ENCODE measurements at places on chromosomes 2 and 18.
A peak's percentile ranks its signal among the peaks of the same experiment; 100 is the strongest.

DNA sequence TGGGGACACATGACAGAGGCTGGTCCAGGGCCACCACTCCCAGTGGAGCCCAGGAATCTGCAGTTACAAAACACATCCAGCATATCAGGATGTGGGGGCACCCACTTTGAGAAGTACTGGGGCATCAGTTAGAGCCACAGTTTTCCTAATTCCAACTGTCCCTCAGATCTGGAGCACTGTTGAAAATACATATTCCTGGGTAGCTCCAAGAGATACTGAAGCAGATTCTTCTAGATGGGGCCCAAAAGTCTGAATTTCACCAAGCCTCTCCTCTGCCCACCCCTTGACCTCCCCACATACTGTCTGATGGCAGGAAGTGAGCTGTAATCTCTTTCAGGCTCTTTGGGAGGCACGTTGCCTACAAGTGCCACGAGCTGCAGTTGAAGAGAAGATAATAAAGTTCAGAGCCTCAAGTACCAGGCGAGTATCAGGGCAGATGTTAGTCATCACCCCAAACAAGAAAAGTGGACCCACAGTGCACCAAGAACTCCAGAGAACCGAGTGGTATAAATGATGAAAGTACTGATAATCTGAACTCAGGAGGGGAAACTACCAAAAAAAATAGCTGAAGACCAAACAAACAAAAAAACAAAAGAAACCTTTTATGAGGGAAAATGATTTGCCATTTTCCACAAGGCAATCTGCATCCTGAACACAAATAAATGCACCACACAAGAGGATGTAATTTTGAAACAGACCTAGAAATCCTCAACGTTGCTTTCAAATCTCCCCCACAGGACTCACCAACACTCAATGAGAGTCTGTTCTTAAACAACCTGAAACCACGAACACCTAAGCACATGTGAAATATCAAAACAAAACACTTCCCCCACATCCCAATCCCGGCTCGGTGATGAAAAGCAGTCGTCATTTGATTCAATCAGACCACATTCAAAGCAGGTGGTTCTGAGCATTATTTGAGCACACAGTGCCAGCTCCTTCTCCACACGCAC is 98.7 kb downstream of the TCF4 start:
- ATAC-seq = no peak

DNA sequence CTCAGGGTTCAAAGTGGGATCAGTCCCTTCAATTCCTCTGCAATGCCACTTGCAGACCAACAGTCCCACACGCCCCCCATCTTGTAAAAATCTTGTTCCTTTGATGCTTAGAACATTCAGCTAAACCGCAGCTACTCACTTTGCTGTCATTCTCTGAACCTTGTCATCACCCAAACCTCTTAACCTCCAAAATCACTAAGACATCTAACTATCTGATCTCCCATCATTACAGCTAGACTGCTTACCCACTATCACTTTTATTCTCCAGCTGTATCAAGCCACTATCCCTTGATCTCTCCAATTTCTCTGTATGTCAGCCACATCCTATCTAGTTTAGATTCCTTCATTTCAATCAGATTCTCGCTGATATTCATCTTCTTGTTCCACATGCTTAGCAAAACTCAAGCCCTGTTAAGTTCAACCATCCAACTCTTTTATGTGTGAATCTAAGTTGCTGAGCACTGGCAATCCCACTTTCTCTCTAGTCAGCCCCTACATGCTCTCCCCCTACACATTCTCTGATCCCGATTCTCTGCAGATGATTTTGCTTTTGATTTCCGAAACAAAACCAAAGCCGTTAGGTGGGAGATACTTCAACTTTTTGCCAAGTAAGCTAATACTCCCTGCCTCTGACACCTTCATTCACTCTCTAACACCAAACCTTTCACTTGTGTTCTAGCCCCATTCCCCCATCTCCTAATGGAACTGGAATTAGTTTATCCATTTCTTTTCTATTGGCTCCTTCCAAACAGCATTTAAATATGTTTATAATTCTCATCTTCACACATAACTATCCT is 4.6 kb downstream of the GTF3C2 start:
- no peak for ATAC-seq

DNA sequence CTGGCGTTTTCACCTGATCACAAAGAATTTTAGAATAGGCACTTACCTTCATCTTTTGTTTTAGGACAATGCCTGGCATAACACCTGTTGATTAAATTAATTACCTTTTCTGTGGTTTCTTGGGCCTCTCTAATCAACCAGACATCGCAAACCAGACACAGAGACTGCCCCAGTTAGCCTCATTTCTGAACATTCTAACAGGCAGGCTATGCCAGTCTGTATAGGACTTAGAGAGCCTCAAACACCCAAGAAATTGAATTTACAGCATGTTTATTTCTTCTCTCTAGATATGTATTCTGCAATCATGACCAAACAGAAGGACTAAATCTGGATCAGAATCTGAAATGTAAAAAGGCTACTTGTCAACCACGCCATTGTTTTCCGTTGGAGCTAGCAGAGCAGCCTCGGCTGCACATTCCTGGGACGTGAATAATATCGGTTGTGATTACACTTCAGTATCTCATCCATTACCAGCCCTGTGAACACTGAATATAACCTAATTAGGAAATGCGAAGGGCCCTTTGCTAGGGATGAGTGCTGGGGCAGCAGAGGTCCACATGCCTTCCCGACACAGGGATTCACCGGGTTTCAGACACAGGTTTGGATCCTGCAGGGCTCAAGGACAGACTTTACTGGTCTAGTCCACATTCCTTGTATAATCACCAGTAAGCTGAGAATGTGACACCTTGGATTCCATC is 17.5 kb upstream of the CDC42EP3 start:
- ATAC-seq = peak; percentile 72

- ATAC-seq = no peak
Measured at GRCh38 chr2:41763141-41763540, 284.7 kb upstream of the PKDCC start.

DNA sequence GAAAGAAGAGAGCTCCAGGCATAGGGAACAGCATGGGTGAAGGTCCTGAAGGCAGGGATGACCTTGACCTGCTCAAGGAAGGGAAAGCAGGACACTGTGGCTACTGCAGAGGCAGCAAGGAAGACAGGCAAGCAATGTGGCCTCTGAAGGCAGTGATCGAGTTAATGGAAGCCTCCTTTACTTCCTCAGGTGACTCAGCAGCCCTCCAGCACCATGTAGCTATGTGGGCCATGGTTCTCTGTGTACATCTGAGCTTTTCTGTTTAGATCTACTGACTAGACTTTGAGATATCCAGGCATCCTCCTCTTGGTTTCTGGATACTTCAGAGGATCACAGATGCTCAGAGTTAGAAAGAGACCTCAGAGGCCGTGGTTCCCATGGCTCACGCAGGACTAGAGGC is 107.3 kb upstream of the PID1 start:
- no peak for ATAC-seq

- ATAC-seq = no peak
Measured at GRCh38 chr2:136751406-136751805, 13.9 kb upstream of the THSD7B start.

DNA sequence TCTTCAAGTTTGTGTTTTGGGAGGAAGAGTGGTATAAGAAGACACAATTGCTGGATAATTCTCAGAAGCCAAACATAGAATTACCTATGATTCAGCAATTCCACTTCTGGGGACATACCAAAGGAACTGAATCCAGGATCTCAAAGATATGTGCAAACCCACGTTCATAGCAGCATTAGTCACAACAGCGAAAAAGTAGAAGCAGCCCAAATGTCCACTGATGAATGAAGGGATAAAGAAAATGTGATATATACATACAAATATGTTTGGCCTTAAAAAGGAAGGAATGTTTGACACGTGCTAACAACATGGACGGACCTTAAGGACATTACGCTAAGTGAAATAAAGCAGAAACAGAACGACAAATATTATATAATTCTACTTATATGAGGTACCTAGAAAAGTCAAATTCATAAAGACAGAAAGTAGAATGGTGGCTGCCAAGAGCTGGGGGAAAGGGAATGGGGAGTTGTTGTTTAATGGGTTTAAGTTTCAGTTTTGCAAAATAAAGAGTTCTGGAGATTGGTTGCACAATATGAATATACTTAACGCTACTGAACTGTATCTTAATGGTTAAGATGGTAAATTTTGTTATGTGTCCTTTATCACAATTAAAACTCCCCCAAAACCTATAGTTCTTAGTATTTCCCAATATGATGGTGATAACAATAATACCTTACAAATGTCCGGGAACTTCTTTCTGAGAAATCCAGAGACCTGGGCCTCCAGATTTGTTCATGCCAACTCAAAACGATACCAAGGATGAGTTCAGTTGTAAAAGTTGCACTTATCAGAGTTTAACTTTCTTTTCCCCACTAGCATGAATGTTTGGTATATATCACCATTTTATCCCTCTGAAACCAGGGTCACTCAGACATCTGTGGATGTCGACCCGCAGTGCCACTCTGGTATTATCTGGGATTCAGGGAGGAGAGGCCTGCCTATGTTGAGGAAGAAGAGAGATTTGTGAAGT is 33.7 kb upstream of the WIPF1 start:
- ATAC-seq = no peak

DNA sequence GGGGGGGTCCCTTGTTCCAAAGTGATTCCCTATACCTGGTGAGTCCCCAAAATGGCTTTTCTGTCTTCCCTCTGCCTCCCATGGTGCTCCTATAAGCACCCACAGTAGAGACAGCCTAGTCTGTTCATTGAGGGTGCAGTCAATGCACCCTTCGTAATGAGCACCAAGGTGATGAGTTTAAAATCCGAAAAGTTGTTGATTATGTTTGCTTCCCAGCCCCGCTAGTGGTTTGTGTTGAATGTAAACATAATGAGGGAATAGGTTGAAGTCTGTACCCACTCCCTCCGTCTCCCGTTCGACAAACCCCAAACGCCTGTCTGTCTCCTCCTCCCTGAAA is 2.3 kb downstream of the FOSL2 start:
- ATAC-seq = no peak

- no peak for ATAC-seq
Measured at GRCh38 chr18:14025306-14025940, 106.8 kb downstream of the ZNF519 start.

- no peak for ATAC-seq
Measured at GRCh38 chr2:75162897-75163296, 36.4 kb downstream of the TACR1 start.

- no peak for ATAC-seq
Measured at GRCh38 chr2:52220393-52220792, 1188.5 kb upstream of the NRXN1 start.

GRCh38 chr2:54966165-54966832 is 84.0 kb downstream of the RTN4 start:
- ATAC-seq = peak; percentile 74

- ATAC-seq = no peak
Measured at GRCh38 chr2:29269765-29270109, 154.5 kb downstream of the CLIP4 start.

DNA sequence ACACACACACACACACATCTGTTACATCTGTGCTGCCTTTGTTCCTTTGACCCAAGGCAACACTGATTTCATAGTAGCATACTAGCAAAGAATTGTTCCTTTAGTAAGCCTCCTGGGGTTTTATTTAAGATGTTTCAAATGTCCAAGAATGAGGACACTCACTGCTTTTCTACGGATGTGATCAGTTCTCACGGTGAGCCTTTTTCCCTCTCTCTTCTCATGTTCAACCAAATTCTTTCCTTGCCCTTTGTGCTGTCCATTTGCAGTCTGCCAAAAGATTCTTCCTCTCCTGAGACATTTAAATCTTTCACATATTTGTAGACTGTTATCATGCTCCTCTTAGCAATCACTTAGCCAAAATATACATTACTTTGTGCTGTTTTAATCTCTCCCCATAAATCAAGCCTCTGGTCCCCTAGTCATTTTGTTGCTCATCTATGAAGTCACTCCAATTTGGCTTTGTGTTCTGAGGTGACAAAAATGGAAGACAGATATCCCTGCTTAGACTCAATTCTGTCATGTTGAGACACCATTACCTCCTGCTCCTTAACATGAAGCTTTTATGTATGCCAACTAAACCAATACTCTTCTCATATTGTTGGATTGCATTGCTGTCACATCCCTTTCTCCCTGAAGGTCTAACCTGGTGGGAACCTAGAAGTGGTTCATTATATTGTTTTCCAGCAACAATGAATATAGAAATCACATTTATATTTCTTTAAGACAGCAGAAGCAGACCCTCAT is 1605.3 kb upstream of the ACVR2A start:
- ATAC-seq = no peak

- peak; percentile 83 for ATAC-seq
Measured at GRCh38 chr2:108565778-108566375, 31.6 kb downstream of the LIMS1 start.

DNA sequence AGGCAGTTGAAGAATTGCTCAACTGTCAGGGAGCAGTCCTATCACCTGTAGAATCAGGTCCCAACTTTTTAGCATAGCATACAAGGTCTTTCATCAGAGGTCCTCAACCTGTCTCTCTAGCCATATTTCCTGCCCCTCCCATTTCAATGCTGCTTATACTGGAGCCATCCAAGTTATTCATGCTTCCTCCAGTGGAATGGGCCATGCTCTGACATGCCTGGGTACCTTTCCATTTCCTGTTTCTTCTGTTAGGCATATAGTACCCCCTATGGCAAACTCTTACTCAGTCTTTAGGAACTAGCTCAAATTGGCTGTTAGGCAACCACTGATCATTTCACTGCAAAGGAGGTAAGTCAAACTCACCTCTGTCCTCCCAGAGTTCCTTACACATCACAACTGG is 51.0 kb upstream of the ABCA12 start:
- ATAC-seq = peak; percentile 99

DNA sequence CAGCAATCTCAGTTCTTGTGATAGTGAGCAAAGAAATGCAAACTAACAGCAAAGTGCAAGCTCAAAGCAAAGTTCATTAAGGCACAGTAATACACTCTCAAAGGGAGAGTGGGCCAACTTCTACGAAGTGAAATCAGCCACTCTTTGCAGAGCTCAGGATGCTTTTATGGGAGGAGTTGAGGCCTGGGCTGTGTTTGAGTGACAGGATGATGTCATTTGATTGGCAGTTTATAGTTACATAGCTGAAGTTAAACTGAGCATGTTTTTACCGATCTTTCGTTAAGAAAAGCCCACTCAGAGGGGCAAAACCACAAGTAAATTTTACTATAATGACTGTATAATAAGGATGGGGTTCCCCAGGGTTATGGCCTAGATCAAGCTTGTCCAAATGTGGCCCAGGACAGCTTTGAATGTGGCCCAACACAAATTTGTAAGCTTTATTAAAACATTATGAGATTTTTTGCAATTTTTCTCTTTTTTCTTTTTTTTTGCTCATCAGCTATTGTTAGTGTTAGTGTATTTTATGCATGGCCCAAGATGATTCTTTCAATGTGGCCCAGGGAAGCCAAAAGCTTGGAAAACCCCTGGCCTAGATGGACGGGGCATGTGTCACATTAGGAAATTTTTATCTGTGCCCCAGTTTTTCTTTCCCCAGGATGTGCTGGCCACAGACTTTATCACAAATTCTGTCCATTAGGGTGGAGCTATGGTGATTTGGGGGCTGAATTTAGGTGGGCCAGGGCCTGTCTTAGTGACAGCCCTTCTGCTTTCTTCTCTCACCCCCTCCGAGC is 8.3 kb upstream of the DNAH7 start:
- no peak for ATAC-seq

- ATAC-seq = peak; percentile 55
Measured at GRCh38 chr18:23237524-23238151, 102.4 kb downstream of the CABLES1 start.

- ATAC-seq = no peak
Measured at GRCh38 chr2:175461839-175462238, 280.3 kb upstream of the ATP5MC3 start.

GRCh38 chr2:56009758-56010458 is 86.3 kb upstream of the EFEMP1 start:
- ATAC-seq = no peak

- ATAC-seq = no peak
Measured at GRCh38 chr2:3604991-3605961, 10.4 kb downstream of the COLEC11 start.

GRCh38 chr2:54630858-54631497 is 92.5 kb upstream of the EML6 start:
- ATAC-seq = no peak

Measured in esophagus mucosa (tissue), 1 donor.